Activated naive CD4-positive, alpha-beta T cell treated with Interleukin-2 at 50 U/mL for 16 hours (primary cell): ENCODE measurements at places on chromosomes 1 and 21.

DNA sequence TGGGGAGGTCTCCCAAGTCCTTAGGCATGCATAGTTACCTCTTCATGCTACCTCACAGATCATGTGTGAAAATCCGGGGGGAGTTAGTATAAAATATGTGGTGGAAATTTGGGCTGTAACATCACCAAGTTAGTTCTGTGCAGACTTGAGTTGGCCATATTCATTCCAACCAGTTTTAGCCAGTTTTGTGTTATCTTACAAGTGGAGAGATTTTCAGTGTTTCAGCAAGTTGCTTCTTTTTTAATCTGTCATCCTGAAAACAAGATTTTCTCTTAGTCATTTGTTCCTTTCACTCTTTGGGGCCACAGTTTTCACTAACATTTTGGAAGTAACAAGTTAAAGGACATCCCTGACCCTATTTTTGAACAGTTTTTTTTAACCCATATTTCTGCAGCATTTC, 11.3 kb downstream of the SLC25A24 start:
- DNase-seq: no peak

GRCh38 chr1:230204842-230205241, 137.8 kb downstream of the GALNT2 start:
- no peak for DNase-seq

- DNase-seq: no peak
These were observed 399.3 kb downstream of the PTPRC start for GRCh38 chr1:199038156-199038555.

DNA sequence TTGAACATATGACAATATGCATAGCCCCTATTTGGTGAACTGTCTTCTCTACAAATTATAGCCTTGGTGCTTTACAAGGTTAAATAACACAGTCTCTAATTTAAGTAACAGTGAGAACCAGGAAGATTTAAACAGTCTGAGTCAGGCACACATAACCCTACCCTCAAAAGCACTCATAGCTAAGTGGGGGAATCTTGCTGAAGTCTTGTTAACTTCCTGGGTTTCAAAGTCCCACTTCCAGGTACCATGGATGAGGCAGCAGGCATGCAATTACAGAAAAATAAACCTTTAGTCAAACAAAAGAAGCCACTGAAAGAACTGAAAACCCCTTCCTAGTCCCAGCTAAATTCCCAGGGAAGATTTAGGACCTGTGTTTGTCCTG, 147.6 kb downstream of the PBX1 start:
- DNase-seq: no peak

- DNase-seq: no peak
These were observed 12.9 kb downstream of the NRIP1 start for GRCh38 chr21:15051644-15052458.
